ENCODE measurements at places on chromosomes 12 and 14.

DNA sequence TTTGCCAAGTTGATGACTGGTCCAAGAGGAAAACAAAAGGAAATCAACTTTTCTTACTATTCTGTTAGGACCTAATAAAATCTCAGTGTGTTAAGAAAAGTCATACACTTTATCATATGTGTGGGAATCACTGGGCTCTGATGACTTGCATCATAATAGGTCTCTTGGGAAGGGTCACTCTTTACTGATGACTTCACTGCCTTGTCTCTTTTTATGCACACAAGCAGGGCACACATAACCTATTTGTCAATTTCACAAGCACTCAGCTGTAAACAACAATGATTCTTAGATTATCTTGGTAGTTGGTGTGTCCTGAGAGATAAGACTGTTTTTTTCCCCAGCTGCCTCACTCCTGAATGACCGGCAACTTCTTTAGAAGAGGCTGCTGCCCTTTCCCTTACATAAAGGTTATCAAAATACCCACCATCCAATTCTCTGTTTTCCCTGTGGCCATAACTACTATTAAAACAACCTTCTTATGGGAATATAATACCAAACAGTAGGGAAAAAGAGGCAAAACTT lies 50.9 kb upstream of the INSM2 start:
- DNase-seq: no peak

GRCh38 chr12:12297201-12297830 lies 30.5 kb upstream of the LRP6 start:
- no peak for DNase-seq

- peak; percentile 25 for DNase-seq
Observed at GRCh38 chr12:123131879-123132402, 18.9 kb downstream of the PITPNM2 start.

DNA sequence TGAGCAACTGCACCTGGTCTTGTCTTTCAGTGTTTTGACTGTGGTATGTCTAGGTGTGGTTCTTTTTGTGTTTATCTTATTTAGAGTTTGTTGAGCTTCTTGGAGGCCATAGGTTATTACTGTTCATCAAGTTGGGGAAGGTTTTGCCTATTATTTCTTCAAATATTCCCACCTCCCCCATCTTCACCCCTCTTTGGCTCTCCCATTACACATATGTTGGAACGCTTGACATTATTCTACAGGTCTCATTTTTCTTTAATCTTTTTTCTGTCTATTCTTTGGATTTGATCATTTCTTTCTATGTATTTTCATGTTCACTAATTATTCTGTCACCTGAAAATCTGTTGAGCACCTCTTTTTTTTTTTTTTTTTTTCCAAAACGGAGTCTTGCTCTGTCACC lies 16.2 kb downstream of the MAPKAPK5 start:
- DNase-seq: no peak

DNA sequence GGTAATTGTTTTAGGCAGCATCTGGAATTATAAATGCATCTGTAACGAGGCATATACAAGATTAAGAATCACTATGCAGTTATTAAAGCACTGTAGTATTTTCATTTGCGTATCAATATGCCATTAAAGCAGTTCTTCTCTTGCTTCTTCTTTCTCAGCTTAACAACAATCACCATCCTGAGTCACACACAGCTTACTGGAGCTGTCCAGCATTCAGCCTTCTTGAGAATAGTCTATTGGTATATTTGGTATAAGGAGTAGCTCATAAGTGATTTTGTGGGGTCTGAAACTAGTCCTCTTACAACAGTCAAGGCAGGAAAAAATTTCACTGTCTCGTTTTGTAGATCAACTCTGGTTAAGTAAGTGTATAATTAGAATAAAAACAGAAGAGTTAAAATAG lies 523.0 kb upstream of the FOXG1 start:
- no peak for DNase-seq

GRCh38 chr14:65852689-65853088 lies 440.2 kb downstream of the FUT8 start:
- no peak for DNase-seq

GRCh38 chr14:64891839-64892375 lies 12.2 kb upstream of the SPTB start:
- DNase-seq: no peak

GRCh38 chr12:2163177-2163941 lies 110.6 kb downstream of the CACNA1C start:
- no peak for DNase-seq

DNA sequence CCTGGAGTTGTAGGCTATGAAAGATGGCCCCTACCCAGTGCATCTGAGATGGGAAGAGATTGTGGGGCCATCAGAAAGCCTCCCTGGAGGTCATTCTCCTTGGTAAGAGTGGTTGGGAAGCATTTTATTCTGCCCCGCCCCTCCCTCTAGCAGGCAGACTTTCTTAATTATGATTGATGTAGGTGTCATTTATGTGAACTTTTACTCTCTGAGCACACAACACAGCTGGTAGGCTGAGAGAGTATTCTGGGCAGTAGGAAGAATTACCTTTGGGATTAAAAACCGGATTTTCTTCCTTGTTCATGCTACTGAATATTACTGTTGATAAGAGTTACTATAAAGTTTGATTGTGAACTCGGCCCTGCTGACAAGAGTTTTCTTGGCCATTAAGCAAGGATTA lies 266.8 kb downstream of the TTC6 start:
- DNase-seq: no peak

- no peak for DNase-seq
Observed at GRCh38 chr14:25677111-25677510, 627.2 kb upstream of the STXBP6 start.

GRCh38 chr12:49824895-49825294 lies 3.3 kb downstream of the NCKAP5L start:
- no peak for DNase-seq

- DNase-seq: no peak
Observed at GRCh38 chr12:102527171-102527720, 46.9 kb upstream of the IGF1 start.

DNA sequence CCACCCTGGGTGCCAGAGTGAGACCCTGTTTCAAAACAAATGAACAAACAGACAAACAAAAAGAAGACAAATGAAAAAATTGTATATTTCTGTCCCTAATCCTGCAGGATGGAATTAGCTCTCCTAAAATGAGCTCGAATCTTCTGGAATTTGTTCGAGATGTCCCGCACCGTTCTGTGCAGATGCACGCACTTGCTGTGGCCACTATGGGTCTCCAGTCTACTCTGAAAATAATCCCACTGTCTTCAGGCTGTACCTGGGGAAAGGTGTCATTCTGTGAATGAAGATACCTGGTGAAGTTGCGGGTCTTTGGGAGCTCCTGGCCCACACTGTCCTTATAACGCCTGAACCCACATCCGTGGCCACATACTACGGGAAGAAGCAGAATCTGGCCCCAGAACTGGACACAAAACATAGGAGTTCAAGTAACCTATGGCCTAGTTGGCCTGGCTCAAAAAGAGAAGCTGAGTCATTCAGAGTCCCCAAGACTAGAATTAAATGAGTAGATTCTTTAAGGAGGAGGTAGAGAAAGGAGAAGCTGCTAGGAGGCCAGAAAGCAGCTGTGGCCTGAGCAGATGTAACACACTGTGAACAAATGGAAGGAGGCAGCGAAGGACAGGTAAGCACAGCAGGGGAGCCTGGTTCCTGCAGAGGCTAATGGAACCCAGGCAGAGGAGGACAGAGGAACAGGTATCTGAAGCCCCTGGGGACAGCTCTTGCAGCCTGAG lies 108.6 kb downstream of the FOXN3 start:
- no peak for DNase-seq

DNA sequence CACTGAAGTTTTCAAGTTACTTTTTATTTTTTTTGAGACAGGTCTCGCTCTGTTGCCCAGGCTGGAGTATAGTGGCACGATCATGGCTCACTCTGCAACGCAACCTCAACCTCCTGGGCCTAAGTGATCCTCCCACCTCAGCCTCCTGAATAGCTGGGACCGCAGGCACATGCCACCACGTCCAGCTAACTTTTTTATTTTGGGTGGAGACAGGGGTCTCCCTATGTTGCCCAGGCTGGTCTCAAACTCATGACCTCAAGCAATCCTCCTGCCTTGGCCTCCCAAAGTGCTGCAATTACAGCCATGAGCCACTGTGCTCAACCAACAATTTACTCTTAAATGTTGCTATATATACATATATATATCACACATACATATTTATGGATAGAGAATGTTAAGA lies 27.4 kb upstream of the LGALS3 start:
- no peak for DNase-seq

GRCh38 chr12:69070319-69071090 lies 137.5 kb upstream of the CPM start:
- peak; percentile 3 for DNase-seq

DNA sequence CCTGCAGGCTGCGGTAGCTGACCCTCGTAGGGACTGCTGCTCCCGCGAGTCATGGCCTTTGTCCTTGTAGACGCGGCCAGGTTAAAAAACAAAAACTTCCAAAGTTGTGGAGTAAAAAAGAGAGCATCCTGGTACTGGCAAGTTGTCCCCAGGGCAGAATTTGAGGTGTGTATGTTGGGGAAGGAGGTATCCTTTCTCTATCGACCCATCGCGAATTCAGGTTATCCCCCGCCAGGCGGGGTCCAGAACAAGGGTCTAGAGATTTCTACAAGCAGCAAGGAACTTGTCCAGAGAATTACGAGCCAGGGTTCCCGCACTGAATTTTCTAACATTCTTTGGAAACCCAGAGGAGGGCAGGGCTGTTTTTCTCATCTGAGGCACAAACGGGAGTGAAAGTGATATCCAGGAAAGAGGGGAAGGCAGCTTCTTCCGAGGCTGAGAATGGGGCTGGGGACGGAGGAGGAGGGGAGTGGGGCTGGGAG lies 16.3 kb downstream of the TBX3 start:
- no peak for DNase-seq

DNA sequence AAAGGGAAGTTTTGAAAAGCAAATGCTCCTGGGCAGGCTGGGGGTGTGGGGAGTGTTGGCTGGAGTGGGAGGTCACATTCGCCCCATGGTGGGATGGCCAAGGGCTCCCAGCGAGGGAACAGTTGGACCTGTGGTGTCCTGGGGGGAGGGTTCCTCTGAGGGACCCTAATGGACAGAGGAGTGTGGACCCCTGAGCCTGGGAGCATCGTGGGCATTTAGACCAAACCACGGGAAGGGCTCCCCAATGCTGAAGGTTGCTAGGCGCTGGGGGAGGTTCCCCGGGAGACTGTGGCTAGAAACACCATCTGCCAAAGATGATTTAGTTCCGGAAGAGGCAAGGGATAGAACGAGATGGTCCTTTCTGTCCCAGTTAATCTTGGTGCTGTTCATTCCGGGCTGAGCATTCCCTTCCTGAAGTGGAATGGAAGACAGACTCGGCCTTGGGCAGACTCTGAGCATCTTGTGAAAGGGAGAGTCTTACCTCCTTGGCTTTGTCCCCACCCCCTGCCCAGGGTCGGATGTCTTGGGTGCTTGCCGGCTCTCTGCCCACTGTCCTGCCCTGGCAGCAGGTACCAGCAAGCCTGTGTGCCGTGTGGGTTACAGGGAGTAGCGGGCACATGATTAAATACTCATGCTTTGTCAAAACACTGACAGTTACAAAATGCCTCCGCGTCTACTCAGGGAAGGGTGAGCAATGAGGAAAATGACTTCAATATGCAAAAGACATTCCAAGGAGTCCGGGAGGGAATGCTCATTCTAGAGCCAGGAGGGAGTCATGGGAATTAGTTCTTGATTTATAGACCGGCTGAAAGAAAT lies 215.9 kb downstream of the CACNA1C start:
- no peak for DNase-seq

GRCh38 chr14:100440758-100441203 lies 117.6 kb downstream of the SLC25A47 start:
- no peak for DNase-seq

- DNase-seq: no peak
Observed at GRCh38 chr12:76883151-76883550, 4.3 kb upstream of the CSRP2 start.

- no peak for DNase-seq
Observed at GRCh38 chr12:105801351-105801750, 337.4 kb downstream of the NUAK1 start.

- DNase-seq: no peak
Observed at GRCh38 chr14:88424573-88424972, 39.1 kb downstream of the SPATA7 start.

- no peak for DNase-seq
Observed at GRCh38 chr12:27814851-27815591, 35.0 kb upstream of the MANSC4 start.

DNA sequence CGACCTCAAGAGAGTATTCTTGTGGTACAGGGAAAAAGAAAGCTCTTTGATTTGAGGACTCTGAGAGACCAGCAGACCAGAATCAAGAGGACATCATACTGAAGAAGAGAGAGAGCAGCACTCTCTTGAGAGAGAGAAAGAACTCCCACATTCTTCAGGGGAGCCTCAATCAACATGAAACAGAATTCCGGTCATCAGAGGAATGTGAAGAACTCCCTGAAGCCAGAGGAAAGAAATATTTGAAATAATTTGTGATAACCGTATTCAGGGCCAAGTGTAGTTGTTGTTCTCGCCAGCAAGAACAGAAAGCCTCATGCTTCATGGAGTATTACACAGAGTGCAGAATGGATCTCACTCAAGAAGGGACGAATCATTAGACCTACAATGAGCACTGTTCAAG lies 363.8 kb upstream of the TMEM132C start:
- DNase-seq: no peak

GRCh38 chr14:102390064-102390855 lies 27.5 kb downstream of the TECPR2 start:
- no peak for DNase-seq

GRCh38 chr12:115920395-115921183 lies 356.9 kb downstream of the MED13L start:
- no peak for DNase-seq

- DNase-seq: no peak
Observed at GRCh38 chr12:123099560-123100192, 51.2 kb downstream of the PITPNM2 start.

GRCh38 chr12:104303538-104304151 lies at the start of gene EID3:
Gene EID3 (plus strand): TSS chr12:104303739. CDS start chr12:104303935, 196 bp downstream.
- peak; percentile 79 for DNase-seq

- DNase-seq: no peak
Observed at GRCh38 chr14:100739306-100739705, 12.6 kb downstream of the DLK1 start.

- no peak for DNase-seq
Observed at GRCh38 chr14:65472189-65472588, 59.7 kb downstream of the FUT8 start.

- DNase-seq: no peak
Observed at GRCh38 chr12:89051065-89051677, 301.1 kb downstream of the DUSP6 start.

DNA sequence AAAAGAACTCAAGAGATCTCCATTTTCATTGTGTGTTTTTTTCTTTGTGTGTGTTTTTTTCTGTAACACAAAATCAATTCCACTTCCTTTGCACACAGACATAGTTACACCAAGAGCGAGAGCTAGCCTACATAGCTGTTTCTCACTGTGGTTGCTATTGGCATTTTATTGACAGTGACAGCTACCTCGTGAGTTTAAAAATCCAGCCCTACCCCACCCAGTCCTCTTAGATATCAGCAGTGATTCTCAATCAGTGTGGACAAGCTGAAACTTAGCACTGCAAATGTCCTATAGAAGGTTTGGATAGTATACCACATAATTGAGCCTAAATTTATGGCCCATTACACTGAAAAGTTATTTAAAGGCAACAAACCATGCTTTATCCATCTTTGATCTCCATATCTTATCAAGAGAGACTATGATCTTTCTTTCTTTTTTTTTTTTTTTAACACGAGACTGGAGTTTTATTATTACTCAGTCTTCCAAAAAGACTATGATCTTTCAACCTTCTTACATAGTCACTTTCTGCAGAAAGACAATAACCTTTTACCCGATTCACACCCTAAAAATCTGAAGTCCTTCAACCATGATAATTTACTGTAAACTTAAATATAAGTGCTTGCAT lies 46.8 kb downstream of the ATP2B1 start:
- no peak for DNase-seq

GRCh38 chr12:112413855-112414625 lies 4.6 kb upstream of the RPL6 start:
- DNase-seq: no peak

- DNase-seq: no peak
Observed at GRCh38 chr12:60803147-60803546, 1207.3 kb downstream of the SLC16A7 start.

Data from effector CD8-positive, alpha-beta T cell (primary cell).